ENCODE measurements at places on chromosomes 1 and 21.

DNA sequence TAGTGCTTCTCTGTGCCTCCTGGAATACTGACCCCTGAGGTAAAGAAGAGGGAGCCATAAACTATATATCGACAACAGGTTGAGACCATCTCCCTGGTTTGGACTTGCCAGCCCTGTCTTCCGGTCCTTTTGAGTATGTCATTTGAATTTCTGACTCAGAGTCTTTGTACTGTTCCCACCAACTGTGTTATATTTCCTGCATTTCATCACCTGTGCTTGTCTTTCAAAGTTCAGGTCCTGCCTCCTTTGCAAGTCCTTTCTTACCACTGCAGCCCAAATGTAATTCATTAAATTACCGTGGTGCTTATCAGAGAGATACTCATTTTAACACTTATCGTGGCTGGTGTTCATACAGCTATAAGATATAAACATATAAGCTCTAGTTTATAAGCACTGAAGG is 10.7 kb downstream of the AK5 start:
- no peak for DNase-seq

DNA sequence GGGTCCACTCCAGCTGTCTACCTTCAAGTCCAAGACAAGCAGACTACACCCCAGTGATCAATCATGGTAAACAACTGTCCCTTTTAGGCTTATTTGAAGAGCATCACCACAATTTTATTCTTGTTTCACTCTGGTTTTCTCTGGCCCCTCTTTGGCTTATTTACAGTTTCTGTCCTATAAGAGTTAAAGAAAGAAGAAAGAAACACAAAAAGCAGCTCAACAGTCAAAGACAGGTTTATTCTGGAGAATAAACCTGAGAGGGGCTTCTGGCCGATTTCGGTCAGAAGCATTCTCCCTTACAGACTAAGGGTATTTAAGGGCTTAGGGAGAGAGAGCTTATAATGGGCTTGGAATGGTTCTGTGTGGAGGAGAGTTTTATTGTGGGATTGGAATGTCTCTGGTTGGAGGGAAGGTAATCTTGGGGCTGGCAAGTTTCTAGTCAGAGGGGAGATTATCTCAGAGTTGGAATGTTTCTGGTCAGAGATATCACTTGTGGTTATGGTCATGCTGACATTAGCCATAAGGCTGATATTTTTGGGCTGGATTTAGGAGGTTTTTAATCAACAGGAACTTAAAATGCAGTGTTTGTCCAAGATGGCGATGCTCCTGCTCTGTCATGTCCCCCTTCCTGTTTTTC is 161.0 kb downstream of the URB2 start:
- DNase-seq = no peak

- no peak for DNase-seq
These were observed 68.9 kb upstream of the COL11A1 start for GRCh38 chr1:103177108-103177775.

DNA sequence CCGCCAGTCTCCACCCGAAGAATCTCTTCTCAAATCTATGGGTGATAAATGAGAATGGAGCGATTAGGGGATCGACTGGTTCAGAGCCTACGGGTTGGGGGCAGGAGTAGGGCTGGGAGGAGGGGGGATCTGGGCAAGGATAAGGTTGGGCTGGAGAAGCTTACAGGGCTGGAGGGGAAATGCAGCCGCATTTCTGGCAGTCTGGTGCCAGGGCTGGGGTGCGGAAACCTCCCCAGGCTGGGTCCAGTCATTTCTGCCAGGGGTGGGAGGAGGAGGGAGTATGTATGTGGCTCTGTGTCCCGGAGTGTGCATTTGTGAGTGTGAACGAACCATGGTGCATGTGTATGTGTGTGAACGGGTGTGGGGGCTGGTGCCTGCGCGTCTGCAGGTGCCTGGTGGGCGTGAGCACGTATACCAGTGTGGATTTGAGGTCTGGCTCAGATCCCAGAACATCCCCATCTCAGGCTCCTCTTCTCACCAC is 10.2 kb downstream of the C1orf216 start:
- DNase-seq = no peak

GRCh38 chr21:34520764-34521508 is 8.9 kb upstream of the KCNE1 start:
- DNase-seq = no peak

GRCh38 chr1:231918239-231919015 is 291.8 kb downstream of the DISC1 start:
- DNase-seq = no peak

DNA sequence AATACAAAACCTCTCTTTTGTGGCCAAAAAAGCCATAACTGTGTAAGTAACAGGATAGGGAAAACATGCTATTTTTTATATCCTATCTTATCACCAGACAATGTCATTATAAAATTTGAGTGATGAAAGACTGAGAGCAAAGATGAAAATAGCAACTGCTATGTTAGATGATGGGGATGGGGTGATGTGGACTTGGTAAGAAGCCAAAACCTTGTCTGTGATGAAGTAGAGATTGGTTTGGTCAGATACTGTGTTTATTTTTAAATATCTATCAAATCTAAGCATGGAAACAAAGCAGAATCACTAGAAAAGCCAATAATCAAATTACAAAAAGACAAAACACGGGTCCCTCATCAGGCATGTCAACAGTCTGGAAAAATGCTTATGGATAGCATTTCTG is 631.1 kb upstream of the NR5A2 start:
- DNase-seq = no peak

GRCh38 chr1:151000408-151000807 is 6.3 kb downstream of the MINDY1 start:
- DNase-seq = no peak

Data from stimulated activated CD4-positive, alpha-beta T cell treated with anti-CD3 and anti-CD28 coated beads, Interleukin-12 subunit alpha, Interleukin-12 subunit beta, amount 100 ng/mL, for 24 hours (primary cell).